ENCODE measurements at places on chromosomes 6 and 20.

DNA sequence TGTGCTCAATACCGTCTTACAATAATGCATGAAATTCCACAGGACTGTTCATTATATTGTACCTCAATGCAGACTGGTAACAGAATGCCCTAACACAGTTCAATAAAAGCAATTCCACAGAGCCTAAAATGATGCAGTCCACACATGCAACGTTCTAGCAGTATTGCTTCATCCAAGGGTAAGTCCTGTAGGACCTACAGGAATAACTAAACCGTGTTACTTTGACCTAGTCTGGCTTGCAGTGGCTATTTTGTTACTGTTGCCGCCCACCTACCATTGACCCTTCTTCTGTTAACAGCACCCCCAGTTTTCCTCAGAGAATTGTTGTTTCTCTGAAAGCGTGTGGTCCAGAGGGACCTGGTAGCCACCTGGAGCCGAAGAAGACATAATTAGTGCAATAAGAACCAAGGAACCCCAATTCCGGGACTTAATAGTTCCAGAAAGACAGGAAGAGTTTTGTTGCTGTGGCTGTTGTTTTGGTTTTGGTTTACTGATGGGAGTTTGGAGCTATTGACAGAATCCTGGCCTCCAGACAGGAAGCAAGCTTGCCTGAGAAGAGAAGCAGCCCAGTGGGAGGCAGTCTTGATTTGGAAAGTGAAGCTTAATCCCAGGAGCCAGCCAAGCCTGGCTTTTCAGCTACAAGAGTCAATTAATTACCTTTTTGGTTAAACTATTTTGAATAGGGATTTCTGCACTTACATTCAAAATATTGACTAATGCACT, 91.3 kb downstream of the FRK start:
- peak; percentile 13 for DNase-seq

DNA sequence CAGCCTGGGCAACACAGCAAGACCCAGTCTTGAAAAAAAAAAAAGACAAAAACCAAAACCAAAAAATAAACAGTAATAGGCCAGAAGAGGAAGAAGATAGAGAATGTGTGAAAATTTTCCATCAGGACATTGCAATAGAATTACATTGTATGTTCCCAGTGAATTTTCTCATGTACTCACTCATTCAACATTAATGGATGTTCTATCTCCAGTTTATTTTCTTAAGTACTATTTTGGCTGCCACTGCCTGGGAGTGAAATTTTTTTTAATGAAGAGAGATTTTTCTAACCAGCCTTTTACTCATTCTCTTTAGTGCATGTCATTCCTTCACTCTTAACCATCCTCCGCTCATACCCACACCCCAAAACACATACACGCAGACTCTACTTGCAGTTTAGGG, 282.8 kb downstream of the ALDH8A1 start:
- DNase-seq: no peak

- DNase-seq: no peak
Observed at GRCh38 chr6:81774542-81774941, 22.1 kb upstream of the TENT5A start.

DNA sequence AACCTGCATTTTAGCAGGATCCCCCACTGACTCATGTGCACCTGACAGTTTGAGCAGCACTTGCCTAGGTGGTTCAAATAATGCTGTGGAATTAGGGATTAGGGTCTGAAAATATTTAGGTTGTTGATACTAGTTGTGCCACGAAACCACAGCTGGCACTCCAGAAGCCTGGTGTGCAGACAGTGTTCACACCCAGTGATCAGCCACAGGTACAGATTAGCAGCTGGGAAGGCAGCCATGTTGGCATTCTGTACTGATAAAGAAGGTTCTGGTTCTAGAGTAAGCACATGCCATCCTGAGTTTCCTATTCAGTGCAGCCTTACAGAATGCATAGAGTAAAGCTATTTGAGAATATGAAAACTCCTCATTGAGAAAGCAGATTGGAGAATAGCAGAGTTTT, 30.1 kb downstream of the TMEM74B start:
- no peak for DNase-seq

- DNase-seq: no peak
Observed at GRCh38 chr20:25193843-25194242, 1.7 kb upstream of the ENTPD6 start.

- DNase-seq: no peak
Observed at GRCh38 chr20:62917720-62918119, 8.6 kb downstream of the DIDO1 start.

DNA sequence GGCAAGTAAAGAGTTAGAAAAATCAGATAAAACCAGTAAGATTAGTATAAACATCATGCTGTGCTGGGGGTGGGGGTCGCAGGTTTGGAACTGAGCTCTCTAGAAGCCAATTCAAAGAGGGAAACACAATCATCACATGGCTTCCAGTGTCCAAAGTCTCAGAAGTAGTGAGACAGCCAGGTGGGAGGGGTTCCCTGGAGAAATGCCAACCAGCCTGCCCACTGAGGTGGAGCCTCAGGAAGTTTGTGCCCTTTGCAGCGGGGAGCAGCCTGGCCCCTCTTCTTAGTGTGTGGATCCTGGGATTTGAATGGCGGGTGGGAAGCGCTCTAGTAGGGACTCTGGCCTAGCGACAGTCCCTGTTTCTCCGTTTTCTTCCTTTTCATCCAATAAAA, 21.4 kb downstream of the C6orf15 start:
- DNase-seq: no peak

GRCh38 chr20:18983796-18984195, 170.2 kb downstream of the SCP2D1 start:
- DNase-seq: no peak

DNA sequence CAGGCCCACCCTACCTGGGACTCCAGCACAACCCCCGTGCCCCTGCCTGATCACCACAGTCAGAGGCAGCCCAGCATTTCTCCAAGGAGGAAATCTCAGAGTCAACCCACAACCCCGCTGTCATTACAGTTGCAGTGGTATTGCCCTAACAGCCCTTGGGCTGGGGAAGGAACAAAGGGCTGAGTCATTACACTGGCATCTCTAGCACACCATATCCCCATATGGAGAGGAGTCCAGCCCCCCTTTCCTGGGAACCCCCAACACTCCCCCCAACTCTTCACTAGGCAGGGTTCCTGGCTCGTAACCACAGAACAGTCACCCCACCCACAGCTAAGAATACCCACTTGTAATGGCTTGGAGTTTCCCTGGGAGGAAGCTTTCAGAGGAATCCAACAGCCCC, 149.4 kb upstream of the OGFRL1 start:
- peak; percentile 44 for DNase-seq

GRCh38 chr20:4091490-4092479, 76.4 kb upstream of the RNF24 start:
- peak; percentile 41 for DNase-seq

DNA sequence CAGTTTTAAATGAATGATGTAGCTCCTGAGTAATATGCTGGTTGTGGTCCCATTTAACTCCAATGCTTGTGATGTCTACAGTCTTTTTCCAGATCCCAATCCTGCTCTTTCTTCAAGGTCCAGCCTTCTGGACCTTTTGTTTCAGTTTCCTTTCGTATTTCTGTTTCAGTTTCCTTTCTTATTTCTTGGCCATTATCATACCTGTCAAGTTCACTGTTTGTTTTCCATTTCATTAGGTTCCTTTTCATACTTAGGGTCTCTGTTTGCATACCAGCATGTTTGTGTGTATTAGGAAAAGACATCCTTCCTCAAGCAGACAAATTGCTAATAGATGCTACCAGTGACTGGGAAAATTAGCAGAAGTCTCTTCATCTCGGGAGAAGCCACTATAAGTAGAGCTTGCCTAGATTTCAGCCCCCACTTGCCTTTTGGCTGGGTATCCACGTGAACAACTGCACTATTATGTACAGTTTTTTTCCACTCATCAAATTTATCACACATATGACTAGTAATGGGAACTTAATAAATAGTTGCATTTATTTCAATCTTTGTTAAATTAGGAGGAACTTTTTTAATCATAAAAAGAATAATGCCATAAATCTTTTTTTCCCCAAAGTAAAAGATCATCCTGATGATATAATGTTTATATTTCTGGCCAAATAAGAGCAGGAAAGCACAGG, 583.4 kb downstream of the BCKDHB start:
- no peak for DNase-seq

DNA sequence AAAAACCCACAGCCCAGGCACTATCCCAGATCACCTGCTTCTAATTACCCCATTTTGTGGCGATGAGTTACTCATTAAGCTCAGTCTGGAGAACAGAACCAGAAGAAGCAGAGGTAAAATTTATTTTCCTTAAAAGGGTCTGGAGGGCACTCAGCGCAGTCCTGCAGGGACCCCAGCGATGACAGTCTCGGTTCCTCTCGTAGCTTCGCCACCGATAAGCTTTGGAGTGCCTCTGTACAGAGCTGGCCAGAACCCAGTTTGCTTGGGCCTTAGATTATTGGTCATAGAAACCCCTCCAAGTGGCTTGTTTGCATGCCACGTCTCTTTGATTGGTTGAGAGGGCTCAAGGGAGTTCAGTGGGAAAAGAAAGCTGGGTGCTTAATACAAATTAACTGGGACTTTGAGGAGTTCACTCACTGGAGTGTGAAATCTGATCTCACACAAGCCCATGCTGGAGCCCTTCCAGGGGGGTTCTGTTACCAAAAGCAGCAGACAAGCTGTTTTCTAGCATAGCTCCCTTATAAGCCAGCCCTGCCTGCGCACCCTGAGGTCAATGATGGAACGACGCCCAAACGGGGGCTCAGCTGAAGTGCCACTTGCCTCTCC, 158.5 kb upstream of the ARID1B start:
- no peak for DNase-seq

DNA sequence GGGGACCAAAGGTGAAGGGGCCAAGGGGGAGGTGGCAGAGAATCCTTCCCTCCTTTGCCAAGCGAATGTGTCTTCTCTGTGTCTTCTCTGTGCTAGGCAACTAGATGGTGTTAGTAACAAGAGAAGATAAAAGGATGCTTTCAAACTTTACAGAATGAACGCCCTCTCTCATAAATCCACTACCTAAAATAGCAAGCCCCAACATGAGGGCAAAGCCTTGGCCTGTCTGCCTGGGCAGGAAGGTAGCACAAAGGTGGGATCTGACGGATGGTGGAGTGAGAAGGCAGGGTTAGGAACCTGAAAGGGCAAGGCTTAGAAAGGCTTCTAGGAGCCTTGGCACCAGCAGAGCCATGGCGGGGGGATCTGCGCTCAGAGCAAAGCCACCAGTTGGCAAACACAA, 13.6 kb upstream of the TGM3 start:
- DNase-seq: no peak

DNA sequence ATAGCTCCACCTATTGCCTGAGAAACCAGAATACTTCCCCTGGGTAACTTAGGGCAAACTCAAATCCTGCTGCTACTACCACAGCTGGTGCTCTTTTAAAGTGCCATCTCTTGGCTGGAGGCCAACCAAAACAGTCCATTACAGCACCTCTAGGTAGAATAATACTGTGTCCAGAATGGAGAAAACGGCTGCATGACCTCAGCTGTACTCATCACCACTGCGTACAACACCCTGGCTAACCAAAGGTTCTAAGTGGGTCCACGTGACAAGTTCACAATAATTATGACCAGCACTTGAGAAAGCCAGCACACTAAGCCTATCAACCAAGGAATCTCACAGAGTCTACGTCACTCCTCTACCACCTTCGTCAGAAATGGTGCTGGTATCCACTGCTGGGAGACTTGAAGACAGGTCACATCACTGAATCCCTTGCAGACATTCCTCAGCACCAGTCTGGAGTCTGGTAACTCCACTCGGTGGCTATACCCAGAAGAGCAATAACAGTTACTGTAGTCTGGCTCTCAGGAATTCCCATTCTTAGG, 40.9 kb upstream of the PKIB start:
- no peak for DNase-seq

DNA sequence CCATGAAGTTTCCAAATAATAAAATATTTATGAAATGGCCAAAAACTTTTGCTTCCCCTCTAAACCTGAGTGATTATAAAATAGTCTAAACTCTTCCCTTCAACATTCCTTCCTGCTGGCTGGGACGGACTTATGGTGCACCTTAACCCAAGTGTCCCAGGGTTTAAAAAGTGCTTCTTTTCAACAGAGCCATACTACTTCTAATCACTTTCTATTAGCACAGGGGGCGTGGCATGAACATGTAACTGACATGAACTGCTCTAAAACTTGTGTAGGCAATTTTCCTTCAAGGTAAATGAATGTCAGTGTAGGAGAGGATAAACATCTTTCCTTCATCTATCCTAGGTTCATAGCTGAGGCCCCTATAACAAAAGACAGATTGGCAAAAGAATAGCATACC, 163.6 kb upstream of the RIMS1 start:
- no peak for DNase-seq

DNA sequence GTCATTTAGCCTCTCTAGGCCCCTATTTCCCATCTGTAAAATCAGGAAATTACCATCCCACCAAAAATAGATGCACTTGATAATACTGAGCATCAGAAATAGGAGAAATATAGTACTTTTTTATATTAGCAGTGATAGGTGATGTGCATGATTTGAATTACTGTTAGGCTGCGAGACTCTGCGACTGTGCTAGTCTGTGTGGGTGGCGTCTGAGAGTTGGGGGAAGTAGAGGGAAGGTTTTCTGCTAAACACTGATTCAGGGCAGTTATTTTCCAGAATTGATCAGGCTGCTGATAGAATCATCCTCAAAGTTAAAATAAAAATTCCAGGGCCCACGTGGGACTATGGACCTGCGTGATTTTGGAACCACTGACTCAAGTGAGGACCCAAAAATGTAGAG, 60.4 kb upstream of the ARMH2 start:
- no peak for DNase-seq

DNA sequence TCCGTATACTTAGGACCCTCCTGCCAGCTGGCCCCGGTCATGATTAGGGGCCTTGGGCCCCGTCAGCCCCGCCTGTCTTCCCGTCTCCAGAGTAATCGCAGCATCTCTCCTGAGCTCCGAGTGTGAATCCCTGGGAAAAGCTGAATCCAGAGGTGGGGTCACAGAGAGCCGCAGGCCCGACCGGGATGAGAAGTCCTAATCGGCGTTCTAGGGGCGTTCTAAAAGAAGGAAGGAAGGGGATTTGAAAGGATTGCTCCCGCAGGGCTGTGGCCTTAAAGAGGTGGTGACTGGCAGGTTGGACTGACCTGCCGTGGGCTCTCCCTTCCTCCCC, 371 bp downstream of the HMGN4 start:
- peak; percentile 16 for DNase-seq

GRCh38 chr20:9507544-9508239, 6.7 kb upstream of the LAMP5 start:
- no peak for DNase-seq

DNA sequence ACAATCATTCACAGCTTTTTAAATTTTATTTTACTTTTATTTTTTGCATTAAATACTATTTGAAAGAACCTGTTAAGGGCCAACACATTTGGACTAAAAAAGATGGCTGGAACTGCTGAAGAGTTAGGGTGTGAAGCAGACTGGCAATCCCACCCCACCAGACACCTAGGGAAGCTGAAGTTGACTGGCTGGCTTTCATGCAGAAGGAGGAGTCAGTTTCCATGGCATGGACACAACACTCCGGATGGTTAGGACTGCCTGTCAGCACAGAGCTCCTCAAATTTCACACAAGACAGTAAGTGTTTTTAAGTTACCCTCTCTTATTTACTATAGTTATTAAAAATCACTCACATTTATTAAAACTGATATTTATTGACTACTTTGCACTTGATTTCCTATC, at the start of gene ANKRD66:
Gene ANKRD66, plus strand, starts transcription at position 238 of the 400 bp plus-strand sequence. CDS start 5,016 bp downstream, outside the sequence.
- DNase-seq: no peak

- DNase-seq: no peak
Observed at GRCh38 chr20:44198872-44199271, 11.7 kb downstream of the OSER1 start.

- no peak for DNase-seq
Observed at GRCh38 chr6:162119341-162119740, 608.2 kb downstream of the PRKN start.

Data from HCEC 1CT (cell line).